ENCODE measurements at places on chromosomes 7 and 10.
A peak's percentile ranks its signal among the peaks of the same experiment; 100 is the strongest.

DNA sequence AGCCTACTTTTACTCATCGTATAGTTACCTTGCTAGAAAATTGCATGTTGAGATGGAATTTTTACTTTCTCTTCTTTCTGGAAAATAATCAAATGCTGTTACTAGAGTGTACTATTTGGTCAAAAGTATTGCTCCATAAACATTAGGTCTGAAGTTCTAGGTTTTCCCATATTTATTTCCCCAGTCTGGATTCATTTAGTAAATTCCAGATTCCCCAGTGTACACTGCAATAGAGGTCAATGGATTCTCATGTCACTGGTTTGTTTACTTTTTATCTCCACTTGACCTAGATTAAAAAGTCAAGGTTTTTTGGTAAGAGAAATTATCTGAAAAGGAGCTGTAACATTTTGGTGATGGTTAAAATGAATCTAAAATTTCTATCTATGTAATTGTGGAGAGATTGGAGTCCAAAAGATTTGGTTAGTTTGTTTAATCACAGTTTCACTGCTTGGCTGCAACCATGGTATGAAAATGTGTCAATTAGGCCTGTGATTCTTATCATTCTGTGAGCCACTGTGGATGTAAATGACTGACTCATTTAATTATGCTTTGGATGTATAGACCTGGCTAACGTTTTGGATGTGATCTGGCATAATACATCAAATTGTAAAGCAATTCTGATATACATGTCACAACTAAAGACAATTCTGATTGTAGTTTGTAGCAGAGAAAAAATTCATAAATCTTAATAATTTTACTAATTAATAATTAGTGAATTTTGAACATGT is 32.7 kb upstream of the STEAP4 start:
- no peak for DNase-seq

DNA sequence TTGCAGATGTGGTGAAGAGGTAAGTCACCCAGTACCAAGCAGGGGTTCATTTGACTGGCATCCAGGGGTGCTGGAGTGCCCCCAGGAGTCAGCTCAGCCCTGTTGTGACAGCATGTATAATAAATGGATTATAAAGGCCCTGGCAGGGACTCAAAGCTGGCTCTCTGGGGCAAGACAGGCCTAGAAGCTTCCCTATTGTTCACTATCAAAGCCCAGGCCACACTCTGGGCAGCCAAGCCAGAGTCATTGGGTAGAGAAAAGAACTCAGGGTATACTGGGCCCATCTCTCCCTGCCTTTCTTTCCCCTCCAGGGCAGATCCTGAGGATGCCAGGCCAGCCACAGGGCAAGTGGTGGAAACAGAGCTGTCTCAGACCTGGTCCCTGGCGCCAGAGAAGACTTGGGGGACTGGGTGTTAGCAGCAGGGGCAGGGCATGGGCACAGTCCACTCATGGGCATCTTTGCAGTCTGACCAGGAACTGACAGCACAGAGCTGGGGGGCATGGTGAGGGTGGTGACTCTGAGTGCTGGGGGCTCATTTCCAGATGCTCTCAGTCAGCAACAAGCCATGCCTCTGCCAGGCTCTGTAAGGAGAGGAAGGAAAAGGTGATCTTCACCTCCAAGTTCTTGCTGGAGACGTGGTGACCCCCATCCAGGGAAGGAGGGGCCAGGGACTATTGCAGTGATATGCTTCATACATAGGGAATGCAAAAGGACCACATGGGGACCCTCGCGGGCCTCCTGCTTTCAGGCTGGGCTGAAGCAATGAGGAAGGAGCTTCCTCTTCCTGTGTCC is 11.7 kb downstream of the RBP3 start:
- no peak for DNase-seq

DNA sequence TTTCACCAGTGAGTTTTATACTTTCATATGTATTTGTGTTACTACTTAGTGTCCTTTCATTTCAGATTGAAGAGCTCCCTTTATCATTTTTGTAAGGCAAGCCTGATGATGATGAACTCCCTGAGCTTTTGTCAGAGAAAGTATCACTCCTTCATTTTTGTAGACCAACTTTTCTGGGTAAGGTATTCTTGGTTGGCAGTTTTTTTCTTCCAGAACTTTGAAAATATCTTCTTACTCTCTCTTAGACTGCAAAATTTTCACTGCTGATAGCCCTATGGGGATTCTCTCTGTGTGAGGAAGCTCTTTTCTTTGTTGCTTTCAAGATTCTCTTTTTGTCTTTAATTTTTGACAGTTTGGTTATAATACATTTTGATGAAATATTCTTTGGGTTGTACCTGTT is 35.7 kb downstream of the CCDC7 start:
- no peak for DNase-seq

- peak; percentile 56 for DNase-seq
Measured at GRCh38 chr10:57579926-57580325, 687.8 kb downstream of the IPMK start.

- DNase-seq, result peak; percentile 7
Measured at GRCh38 chr10:113345826-113346624, 206.8 kb upstream of the HABP2 start.

- peak; percentile 28 for DNase-seq
Measured at GRCh38 chr7:15989194-15989593, 302.7 kb upstream of the MEOX2 start.

- no peak for DNase-seq
Measured at GRCh38 chr10:100483876-100484666, 21.3 kb downstream of the WNT8B start.

GRCh38 chr7:97275475-97275874 is 158.0 kb downstream of the SDHAF3 start:
- DNase-seq, result no peak

DNA sequence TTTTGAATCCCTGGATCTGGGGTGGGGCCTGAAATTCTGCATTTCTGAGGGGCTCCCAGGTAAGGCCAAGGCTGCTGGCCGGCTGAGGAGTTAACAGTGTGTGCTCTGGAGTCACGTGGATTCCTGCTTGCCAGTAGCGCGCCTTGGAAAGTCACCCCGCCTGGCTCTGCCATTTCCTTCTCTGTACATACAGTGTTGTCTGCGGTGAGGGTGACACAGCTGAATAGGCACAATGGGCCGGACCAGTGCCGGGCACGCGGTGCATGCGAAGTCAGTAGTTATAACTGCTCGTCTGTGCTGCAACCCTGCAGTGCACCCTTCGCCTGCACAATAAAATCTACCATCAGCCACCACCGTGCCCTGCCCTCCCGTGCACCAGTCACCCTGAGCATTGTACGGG is 68.0 kb upstream of the EEPD1 start:
- no peak for DNase-seq

GRCh38 chr10:16952080-16952479 is 134.9 kb upstream of the RSU1 start:
- DNase-seq, result no peak

GRCh38 chr10:102644066-102644645 is at the start of gene TRIM8:
TRIM8 (plus strand) TSS chr10:102644479; CDS start chr10:102644618, 139 bp downstream.
- DNase-seq, result peak; percentile 77

DNA sequence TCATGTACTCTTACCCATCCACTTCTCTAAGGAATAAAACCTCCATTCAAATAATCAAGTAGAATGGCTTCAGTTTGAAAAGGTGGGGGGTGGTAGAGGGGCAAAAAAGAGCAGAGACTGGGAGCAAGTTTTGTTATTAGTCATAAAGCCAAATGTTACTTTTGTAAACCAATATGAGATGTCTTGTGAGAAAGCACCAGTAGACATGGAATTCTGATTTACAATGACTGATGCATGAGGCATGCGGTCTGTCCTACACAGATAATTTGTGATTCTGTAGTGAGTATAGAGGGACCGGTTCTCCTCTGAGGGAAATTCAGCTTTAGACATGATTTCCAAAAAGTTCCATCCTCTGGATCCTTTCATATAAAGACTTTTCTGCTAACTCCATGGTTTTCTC is 12.9 kb upstream of the ABCA13 start:
- DNase-seq, result peak; percentile 31

DNA sequence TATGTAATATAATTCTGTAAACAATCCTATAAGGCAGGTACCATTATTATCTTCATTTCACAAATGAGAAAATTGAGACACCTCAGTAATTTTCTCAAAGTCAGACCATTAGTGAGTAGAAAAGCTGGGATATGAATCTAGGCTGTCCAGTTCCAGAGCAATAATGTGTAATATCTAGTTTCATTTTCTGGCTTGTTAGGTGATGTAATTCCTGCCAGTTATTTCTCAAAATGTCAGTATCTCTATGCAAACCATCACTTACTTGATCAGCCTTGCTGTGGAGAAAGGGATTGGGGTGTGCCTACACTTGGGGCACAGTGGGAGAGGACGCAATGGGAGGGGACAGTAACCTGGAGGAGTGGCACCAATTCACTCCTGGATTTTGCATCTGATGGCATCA is 157.5 kb downstream of the LYZL1 start:
- DNase-seq, result no peak

- no peak for DNase-seq
Measured at GRCh38 chr7:41378156-41378555, 324.7 kb downstream of the INHBA start.

- no peak for DNase-seq
Measured at GRCh38 chr7:139159900-139160675, 50.6 kb upstream of the ZC3HAV1 start.

GRCh38 chr10:129966370-129966888 is 2.4 kb upstream of the EBF3 start:
- DNase-seq, result no peak

- peak; percentile 91 for DNase-seq
Measured at GRCh38 chr7:1532456-1533254, 2.2 kb downstream of the MAFK start.

DNA sequence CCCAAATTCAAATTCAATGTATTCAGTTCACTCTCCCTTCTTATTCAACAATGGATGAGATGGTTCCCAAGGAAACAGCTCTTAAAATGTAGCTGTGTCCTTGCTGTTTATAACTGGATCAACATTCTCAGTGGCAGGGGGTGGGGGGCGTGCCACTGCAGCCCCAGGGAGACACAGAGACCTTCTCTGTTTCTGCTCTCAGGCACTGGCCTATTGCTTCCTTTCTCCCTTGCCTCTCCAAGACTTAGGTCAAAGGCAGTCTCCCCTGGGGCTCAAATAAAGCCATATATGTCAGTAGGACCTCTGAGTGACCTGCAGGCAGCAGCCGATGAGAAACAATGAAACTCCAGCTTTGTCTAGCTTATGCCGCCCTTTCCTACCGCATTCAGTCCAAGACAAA is 20.7 kb downstream of the VSTM4 start:
- DNase-seq, result no peak

- no peak for DNase-seq
Measured at GRCh38 chr7:135966341-135967043, 10.7 kb downstream of the MTPN start.

Measured in astrocyte of the hippocampus (primary cell).